ENCODE measurements at places on chromosomes 3 and 15.
A peak's percentile ranks its signal among the peaks of the same experiment; 100 is the strongest.

DNA sequence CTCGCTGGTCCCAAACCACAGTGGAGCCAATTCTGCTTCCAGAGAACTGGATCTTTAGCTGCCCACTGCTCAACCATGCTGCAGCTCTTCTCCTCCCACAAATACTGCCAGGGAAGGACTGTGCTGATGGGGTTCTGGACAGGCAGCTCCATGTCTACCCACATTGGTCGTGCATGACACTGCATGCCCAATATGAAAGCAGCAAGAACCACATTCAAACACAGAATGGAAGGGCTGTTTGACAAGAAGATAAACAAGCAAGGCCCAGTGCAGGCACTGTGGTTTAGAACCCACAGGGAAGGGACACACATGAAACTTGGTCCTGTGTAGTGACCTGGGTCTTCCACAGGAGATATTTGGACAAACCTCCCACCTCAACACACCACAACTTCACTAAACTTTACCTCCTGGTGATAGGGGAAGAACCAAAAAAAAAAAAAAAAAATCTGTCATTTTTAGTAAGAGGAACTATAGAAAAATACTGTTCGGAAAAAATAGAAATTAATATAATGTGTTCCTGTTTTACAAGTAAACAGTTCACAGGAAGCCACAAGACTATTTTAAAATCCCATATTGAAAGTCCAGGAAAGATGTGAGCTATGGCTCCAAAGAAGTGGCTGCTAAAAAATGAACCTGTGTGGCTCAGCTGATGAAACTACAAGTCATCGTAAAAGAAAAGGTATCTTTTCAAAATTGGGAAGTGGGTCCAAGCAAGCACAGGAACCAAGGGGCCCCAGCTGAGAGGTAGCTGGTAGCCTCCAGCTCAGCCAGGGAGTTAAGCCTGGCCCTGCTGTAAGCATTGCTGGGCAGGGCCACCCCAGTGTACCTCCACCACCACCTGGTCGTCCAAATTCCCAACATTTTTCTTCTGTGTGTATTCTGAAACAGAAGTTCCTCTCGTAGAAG is 77.7 kb upstream of the ACAN start:
- H3K27ac ChIP-seq, result no peak overlapping the region
- no peaks in the 10 kb centered on the region for H3K4me1 ChIP-seq
- no peak overlapping the region for H3K4me3 ChIP-seq
- no peak for DNase-seq

- no peak for DNase-seq
- no peaks in the 10 kb centered on the region for H3K4me1 ChIP-seq
- H3K4me3 ChIP-seq, result no peak overlapping the region
- no peaks in the 10 kb centered on the region for H3K36me3 ChIP-seq
- no peak overlapping the region for H3K27ac ChIP-seq
- H3K27me3 ChIP-seq, result peaks cover 6% of the 10 kb centered on the region
These were observed 66.4 kb upstream of the CFAP20DC start for GRCh38 chr3:59116233-59116537.

DNA sequence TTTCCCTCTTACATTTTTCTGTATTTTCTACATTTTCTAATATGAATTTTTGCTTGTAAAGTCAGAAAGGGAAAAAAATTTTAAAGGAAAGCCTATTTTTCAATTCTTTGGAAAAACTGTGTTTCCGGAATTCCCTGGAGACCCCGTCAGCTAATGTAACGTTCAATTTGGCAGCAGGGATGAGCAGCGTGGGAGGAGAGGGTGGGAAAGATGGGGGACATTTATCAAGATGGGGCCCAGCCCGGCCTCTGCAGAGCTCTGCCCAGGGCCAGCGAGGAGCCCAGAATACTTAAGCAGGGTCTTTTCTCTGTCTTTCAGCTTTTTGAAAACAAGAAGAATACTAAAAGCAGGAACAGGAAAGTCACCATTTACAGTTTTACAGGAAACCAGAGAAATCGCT is 129.0 kb downstream of the LRRK1 start:
- no peak overlapping the region for H3K27ac ChIP-seq
- DNase-seq, result no peak
- H3K36me3 ChIP-seq, result no peaks in the 10 kb centered on the region
- H3K4me1 ChIP-seq, result no peaks in the 10 kb centered on the region

DNA sequence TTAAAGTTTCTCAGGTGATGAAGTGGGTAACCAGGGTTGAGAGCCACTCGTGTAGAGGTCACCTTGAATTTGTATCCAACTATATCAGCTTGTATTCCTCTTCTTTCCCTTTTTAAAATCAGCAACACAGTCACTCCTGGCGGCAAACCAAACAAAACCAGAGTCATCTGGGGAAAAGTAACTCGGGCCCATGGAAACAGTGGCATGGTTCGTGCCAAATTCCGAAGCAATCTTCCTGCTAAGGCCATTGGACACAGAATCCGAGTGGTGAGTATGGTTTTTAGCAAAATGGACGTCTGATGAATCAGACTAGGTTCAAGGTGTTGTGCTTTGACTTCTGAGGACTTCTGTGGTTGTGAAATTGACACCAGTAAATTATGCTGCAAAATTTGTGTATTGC is 3.9 kb downstream of the RPL35A start:
- H3K27ac ChIP-seq, result peak overlapping the region; percentile 36
- DNase-seq, result no peak
- peak overlapping the region; percentile 60 for H3K4me3 ChIP-seq
- H3K36me3 ChIP-seq, result peaks cover 46% of the 10 kb centered on the region

DNA sequence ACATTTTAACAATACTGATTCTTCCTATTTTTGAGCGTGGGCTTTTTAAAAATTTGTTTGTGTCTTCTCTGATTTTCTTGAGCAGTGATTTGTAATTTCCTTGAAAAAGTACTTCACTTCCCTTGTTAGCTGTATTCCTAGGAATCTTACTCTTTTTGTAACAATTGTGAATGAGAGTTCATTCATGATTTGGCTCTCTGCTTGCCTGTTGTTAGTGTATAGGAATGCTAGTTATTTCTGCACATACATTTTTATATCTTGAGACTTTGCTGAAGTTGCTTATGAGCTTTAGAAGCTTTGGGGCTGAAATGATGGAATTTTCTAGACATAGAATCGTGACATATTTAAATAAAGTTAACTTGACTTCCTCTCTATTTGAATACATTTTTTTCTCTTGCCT is 582.8 kb upstream of the BCHE start:
- H3K4me3 ChIP-seq, result no peak overlapping the region
- DNase-seq, result no peak
- no peaks in the 10 kb centered on the region for H3K4me1 ChIP-seq
- peaks cover 4% of the 10 kb centered on the region for H3K36me3 ChIP-seq
- H3K27me3 ChIP-seq, result no peaks in the 10 kb centered on the region
- H3K27ac ChIP-seq, result no peak overlapping the region

DNA sequence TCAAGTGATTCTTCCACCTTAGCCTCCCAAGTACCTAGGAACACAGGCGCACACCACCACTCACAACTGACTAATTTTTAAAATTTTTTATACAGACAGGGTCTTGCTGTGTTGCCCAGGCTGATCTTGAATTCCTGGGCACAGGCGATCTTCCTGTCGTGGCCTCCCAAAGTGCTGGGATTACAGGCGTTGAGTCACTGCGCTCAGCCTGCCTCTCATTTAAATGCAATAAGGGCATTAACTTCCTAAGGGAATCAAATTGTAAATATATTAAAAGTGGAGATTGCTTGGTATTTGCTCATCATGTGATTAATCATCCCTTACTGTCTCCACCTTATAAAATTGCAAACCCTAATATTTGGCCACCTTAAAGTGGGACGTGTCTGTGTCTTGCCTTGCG is 65.2 kb downstream of the PGPEP1L start:
- no peak for DNase-seq
- H3K27me3 ChIP-seq, result no peaks in the 10 kb centered on the region
- no peak overlapping the region for H3K27ac ChIP-seq
- no peak overlapping the region for H3K4me3 ChIP-seq

DNA sequence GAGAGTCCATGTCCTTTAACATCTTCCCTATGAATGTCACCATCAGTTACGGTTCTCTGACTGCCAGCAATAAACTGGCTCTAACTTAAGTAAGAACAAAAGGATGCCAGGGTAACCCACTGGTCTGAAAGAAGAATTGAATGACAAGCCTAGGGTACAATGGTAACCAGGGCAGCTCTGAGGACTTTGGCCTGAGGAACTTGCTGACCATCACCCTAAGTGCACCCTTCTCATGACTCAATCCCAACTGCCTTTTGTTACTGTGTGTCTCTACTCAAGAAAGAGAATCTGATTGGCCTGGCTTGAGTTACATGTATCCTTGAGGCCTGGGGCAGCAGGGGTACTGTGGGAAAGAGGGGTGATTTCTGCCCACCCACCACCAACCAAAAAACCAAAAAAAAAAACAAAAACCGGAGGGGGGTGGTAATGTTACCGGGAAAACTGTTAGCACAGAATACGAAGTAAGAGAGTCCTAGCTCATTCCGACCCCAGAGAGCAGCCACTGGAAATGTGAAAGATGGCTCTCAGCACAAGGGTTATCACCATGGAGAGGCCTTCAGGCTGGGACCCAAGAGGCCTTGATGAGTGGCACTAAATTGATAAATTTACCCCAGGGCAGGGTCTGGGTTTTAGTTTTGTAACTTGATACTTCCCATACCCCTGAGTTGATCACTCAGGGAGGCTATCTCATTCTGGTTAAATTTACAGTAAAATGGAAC is 9.3 kb upstream of the SLC28A1 start:
- no peak for DNase-seq
- H3K4me3 ChIP-seq, result no peak overlapping the region
- no peaks in the 10 kb centered on the region for H3K36me3 ChIP-seq
- H3K27me3 ChIP-seq, result peaks cover 3% of the 10 kb centered on the region
- H3K4me1 ChIP-seq, result no peaks in the 10 kb centered on the region

DNA sequence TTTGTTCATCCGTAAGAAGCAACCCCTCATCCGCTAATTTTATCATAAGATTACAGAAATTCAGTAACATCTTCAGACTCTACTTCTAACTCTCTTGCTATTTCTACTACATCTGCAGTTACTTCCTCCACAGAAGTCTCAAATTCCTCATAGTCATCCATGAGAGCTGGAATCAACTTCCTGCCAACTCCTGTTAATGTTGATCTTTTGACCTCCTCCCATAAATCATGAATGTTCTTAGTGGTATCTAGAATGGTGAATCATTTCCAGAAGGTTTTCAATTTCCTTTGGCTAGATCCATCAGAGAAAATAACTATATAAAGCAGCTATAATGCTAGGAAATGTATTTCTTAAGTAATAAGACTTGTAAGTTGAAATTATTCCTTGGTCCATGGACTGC is 115.1 kb downstream of the TAFA4 start:
- no peak overlapping the region for H3K27ac ChIP-seq
- no peaks in the 10 kb centered on the region for H3K27me3 ChIP-seq
- H3K36me3 ChIP-seq, result no peaks in the 10 kb centered on the region
- H3K4me1 ChIP-seq, result no peaks in the 10 kb centered on the region
- DNase-seq, result no peak
- H3K4me3 ChIP-seq, result no peak overlapping the region

- H3K4me1 ChIP-seq, result no peaks in the 10 kb centered on the region
- H3K27me3 ChIP-seq, result no peaks in the 10 kb centered on the region
- no peak overlapping the region for H3K4me3 ChIP-seq
- DNase-seq, result no peak
- H3K36me3 ChIP-seq, result no peaks in the 10 kb centered on the region
- H3K27ac ChIP-seq, result no peak overlapping the region
These were observed 193.5 kb downstream of the ULK4 start for GRCh38 chr3:41768363-41768762.

DNA sequence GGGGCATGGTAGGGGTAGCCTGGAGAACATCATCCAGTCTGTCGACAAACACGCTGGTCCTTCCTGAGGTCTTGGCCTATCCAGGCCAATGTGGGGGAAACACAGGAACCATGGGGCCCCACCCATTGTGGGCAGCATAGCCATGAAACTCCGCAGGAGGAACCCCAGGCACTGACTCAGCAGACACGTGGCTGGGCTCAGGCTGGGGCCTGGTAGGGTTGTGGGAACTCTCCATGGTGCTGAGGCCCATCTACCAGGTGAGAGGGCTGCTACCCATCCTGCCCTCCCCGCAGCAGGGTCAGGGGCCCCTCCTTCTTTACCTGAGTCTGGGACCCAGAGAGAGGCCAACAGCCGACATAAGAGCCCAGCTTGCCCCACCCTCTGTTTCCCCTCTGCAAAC is 22.6 kb upstream of the CACNA2D2 start:
- peaks cover 9% of the 10 kb centered on the region for H3K27me3 ChIP-seq
- H3K4me3 ChIP-seq, result no peak overlapping the region
- H3K4me1 ChIP-seq, result peaks cover 6% of the 10 kb centered on the region
- peak overlapping the region; percentile 49 for H3K27ac ChIP-seq
- H3K36me3 ChIP-seq, result no peaks in the 10 kb centered on the region

DNA sequence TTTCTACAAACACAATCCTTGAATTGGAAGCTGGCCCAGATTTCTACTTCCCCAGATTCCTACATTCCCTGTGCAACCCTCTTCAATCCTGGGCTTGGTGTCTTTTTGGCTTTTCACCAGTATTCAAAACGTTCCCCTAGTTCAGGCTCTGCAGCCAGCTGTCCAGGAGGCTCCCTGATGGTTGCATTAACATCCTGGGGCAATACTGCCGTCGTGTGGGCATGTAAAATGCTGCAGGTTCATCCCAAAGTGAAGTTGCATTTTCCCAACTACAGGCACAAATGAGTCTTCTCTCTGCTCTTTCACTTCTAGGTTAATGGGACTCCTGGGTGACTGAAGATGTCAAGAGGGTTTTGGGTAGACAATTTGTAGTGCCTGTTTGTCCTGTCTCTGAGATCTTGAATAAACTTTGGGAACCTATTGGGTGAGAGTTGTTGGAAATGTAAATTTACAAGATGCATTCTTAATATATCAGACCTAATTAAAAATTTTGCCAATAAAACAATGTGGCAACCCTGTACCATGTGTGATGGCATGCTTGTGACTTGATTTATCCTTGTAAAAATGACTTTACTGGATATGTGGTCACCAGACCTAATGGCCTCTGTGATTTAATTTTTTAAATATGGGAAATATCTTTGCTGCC is 28.6 kb downstream of the SOX14 start:
- H3K36me3 ChIP-seq, result no peaks in the 10 kb centered on the region
- H3K4me1 ChIP-seq, result no peaks in the 10 kb centered on the region
- DNase-seq, result no peak
- no peak overlapping the region for H3K27ac ChIP-seq
- H3K27me3 ChIP-seq, result no peaks in the 10 kb centered on the region
- no peak overlapping the region for H3K4me3 ChIP-seq

DNA sequence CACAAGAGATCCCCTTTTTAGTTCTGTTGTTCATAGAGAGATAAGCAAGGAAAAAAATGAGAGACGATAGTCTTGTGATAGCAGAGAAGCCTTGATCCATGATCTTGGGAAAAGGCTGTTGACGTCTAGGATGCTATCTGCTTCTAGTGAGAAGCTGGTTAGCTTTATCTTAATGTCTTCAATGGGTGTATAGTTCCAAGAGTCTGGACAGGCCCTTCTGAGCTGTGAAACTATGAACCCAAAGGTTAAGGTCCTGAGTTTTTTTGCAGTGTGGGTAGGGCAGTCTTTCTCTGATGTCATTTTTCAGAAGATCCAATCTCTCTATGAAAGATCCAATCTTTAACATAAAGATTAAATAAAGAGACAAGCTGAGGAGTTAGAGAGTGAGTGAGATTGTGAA is 10.5 kb upstream of the NOX5 start:
- H3K4me3 ChIP-seq, result no peak overlapping the region
- no peak for DNase-seq
- H3K27ac ChIP-seq, result no peak overlapping the region
